ENCODE measurements at places on chromosomes 3 and 15.

GRCh38 chr3:111863942-111864694 lies 5.1 kb downstream of the PHLDB2 start:
- no peak for DNase-seq

GRCh38 chr3:12371525-12372140 lies 82.8 kb downstream of the PPARG start:
- DNase-seq = no peak

- DNase-seq = no peak
These were observed 5.6 kb downstream of the SLC25A38 start for GRCh38 chr3:39388741-39389248.

- DNase-seq = no peak
These were observed 56.2 kb downstream of the EXOG start for GRCh38 chr3:38552364-38552763.

- no peak for DNase-seq
These were observed 71.0 kb downstream of the ATP10A start for GRCh38 chr15:25792128-25792527.

GRCh38 chr15:99486371-99487336 lies 79.1 kb upstream of the MEF2A start:
- no peak for DNase-seq

DNA sequence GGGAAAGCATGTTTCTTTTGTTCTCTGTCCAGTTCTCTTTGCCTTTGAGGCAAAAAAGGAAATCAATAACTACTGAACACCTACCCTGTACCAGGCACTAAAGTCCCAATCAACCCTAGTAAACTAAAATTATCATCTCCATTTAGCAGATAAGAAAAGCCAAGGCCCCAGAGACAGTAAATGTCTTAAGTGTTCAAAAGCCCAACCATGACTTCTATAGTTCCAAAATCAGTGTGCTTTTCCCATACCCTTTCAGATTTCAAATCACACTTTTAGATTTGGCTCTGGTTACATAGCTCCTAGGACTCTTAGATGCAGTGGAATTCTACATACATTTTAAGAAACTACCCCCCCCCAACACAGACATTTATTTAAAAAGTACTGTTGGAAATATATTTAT lies 63.5 kb downstream of the UACA start:
- DNase-seq = no peak

- DNase-seq = no peak
These were observed 137.7 kb upstream of the EOMES start for GRCh38 chr3:27859821-27860220.

DNA sequence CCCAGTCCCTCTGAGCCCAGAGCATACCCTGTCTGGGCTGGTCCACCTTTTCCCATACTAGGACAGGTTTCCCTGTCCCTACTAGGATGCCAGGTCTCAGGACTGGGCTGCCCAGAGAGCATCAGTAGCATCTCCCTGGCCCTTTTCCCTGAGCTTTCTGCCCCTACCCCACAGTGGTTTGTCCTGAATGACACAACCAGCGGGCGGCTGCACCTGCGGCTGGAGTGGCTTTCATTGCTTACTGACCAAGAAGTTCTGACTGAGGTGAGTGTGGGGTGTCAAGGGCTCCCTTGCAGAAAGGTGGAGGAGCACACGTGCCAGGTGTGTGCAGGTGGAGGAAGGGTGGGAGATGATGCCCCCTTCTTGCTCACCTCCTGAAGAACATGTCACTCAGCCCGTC lies 33.5 kb downstream of the ESYT3 start:
- no peak for DNase-seq

GRCh38 chr3:66572938-66573710 lies 72.3 kb upstream of the LRIG1 start:
- no peak for DNase-seq

DNA sequence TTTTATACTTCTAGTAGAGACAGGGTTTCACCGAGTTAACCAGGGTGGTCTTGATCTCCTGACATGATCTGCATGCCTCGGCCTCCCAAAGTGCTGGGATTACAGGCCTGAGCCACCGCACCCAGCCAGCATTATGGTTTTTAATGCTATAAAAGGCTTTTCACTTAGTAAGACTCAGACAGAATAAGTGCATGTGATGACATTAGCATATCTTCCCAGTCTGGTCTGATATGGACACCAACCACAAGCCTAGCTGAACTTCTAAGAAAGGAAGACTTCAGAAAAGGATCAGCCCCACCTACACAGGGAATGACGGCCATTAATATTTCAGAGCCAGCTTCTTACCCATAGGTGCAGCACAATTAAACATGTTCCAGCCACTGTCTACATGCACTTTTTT lies 27.0 kb downstream of the GRK7 start:
- no peak for DNase-seq

DNA sequence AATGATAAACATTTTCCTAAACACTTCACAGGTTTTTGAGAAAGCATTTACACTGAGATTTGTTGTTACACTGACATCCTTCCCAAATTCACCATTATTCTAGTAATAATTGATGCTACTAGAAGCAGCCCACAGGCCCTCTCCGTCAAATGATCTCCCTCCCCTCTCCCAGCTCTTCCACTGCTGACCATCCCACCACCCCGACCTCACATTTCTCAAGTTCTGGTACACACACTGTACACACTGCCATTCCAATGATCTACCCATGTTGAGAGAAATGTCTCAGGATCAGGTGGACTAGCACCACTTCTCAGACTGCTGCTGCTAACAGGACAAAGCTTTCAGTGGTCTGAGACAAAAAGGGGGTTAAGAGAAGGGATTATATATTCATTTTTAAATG lies 3.5 kb downstream of the TBC1D5 start:
- DNase-seq = no peak

- no peak for DNase-seq
These were observed 103.8 kb upstream of the KLF13 start for GRCh38 chr15:31222773-31223341.

GRCh38 chr3:166190360-166190759 lies 353.1 kb upstream of the BCHE start:
- no peak for DNase-seq

GRCh38 chr3:8929860-8930259 lies 33.4 kb downstream of the RAD18 start:
- no peak for DNase-seq

GRCh38 chr3:107356706-107357105 lies 20.5 kb upstream of the CCDC54 start:
- no peak for DNase-seq

- DNase-seq = no peak
These were observed 13.4 kb downstream of the TAMM41 start for GRCh38 chr3:11832981-11833905.

GRCh38 chr3:175288621-175289020 lies 429.5 kb downstream of the NAALADL2 start:
- DNase-seq = no peak

DNA sequence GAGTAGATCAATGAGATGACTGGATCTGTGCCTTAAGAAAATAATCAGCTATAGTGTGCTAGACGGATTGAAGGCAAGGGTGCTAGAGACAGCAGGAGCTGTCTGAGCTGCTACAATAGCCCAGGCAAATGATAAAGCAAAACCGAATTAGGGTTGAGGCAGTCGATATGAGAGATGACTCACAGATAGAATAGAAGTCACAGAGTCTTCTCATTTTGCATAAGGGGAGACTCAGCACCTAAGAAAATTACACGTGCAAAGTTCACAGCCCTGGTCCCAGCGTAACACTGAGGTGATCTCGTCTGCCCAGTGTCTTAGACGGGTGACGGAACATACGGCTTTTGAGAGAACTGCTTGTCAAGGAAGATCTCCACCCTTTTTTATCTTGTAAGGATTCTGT lies 11.6 kb downstream of the LPP start:
- DNase-seq = no peak

Measured in stimulated activated CD8-positive, alpha-beta memory T cell treated with anti-CD3 and anti-CD28 coated beads, Interleukin-7, amount 100 ng/mL, for 48 hours (primary cell).